ENCODE measurements at places on chromosomes 3 and 15.

DNA sequence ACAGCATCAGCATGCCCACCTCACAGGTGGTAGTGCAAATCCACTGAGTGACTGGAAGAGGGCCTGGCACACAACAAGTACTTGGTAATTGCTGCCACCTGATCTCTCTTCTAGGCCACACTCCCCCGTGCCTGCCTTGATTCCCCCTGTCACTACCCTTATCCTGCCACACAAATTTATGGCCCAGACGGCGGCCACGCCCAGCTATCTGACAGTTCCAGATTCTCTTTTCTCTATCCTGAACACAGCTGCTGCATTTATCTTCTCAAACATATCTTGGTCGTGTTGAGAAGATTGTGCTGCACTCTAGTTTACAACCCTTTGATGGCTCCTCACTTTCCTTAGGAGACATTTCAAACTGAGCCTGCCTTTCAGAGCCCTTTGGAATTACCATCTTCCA, 585.2 kb downstream of the NTRK3 start:
- no peak for DNase-seq

DNA sequence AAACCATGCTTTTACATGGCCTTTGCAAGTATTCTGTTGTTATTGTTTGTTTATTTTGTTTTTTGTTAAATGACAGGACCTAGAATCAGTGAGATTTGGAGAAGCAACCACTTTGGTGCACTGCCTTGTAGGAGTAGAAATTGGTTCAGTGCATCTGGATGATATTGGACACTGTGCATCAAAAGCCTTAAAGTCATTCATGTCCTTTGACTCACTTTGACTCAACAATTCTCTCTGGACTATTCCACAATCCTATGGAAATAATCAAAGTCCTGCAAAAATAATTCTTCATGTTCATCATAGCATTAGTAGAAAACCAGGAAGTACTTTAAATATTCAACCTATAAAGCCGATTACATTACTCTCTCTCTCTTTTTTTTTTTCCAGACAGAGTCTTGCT, 224.8 kb downstream of the ABHD5 start:
- no peak for DNase-seq

- no peak for DNase-seq
Measured at GRCh38 chr3:73530022-73530396, 94.7 kb downstream of the PDZRN3 start.

DNA sequence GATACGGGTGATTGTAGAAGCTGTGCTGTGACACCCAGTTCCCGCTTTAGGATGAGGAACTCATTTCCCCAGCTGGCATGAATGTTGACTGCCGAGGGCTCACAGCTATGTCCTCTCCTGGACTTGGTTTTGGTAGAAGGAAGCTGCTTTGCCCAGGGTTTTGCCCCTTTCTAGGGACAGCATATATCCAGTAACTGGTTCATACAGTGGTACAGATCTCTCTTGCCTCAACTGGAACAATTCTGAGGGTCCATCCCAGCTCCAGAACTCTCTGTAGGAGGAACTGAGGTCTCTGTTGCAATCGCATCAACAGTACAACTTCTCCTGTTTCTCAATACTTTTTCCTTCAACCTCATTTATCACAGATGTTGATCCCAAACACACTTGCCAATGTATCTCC, 54.5 kb upstream of the FNDC3B start:
- no peak for DNase-seq

DNA sequence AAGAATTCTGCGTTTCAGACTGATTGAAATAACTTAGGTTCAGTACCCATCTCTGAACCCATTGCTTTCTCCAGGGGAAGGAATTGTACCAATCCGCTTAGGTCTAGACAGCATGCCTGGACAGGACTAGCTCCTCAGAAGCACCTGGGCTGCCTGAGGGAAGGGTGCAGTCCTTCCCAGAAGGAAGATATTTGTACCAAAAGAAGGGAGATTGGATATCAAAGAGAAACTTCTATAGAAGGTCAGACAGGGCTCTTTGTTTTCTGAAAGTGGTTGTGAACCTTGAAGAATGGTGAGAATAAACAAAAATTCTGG, 133.8 kb upstream of the LRTM1 start:
- DNase-seq = no peak

DNA sequence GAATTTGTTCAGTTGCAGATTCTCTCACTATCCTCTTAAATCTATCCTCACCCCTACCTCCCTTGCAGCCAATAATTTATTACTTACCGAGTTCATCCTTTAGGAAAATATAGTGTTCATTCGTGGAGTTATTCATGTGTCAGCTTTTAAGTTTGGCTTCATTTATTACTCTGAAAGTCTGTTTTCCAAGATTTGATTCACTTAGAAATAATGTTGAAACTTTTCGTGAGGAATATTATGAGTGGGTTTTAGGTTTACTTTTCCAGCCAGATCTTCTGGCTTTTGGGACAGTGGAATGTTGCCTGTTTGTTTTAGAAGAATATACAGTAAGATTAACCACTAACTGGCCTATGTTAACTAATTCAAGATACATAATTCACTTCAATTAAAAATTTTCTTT, 161.0 kb upstream of the CGNL1 start:
- DNase-seq = no peak

- DNase-seq = no peak
Measured at GRCh38 chr3:58334013-58334321, 1.3 kb downstream of the PXK start.

DNA sequence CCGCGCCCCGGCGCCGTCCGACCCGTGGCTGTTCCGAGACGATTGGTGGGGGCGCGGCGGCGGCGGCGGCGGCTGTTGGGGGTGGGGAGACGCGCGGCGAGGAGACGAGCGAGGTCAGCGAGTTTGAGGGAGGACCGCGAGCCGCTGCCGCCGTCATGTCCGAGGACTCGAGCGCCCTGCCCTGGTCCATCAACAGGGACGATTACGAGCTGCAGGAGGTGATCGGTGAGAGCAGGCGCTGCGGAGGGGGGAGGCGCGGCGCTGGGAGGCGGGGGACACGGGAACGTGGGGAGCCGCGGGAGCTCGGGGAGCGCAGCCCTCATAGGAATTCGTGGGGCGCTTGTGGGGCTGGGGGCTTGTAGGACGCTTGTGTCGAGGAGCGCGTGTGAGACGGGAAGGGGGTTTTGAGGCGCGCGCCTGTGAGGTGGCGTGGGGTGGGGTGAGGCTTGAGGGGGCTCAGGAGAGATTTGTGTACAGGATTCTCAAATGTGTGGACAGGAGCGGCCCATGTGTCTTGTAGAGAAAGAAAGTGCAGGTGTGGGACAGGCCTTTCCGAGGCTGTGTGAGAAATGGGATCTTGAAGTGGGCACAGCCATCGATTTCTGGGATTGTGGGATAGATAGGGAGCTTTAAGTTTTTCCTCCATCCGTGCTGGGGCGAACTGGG, 518 bp downstream of the OXSR1 start:
- no peak for DNase-seq

DNA sequence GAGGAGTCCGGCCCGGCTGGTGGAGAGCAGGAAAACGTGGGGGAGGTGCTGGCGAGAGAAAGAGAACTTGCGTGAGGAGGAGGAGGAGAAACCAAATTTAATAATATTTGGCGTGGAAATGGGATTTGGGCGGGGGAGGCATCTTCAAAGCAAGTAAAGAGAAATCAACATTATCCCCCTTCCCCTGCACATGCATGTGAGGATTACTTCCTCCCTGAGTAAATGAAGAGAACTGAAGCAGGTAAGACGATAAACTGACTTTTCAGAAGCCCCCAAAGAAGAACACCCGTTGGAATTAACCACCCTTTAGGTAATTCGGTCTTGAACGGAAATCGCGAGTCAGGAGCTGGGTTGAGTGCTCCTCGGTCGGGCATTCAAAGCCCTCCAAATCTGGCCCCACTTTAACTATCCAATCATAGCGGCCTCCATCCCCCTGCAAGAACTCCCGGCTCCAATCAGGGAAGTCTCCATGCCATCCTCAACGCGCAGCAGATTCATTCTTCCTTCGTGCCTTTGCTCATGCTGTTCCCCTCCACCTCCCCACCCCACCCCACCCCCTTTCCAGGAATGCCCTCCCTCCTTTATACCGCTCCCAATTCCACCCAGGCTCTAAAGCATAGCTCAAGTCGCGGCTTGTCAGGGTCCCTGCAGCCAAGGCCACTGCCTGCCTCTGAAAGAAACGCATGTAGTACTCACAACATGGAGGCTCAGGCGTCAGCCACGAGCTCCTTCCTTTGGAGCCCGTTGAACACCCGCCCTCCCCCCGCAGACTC, 545 bp upstream of the RFX7 start:
- peak; percentile 71 for DNase-seq

DNA sequence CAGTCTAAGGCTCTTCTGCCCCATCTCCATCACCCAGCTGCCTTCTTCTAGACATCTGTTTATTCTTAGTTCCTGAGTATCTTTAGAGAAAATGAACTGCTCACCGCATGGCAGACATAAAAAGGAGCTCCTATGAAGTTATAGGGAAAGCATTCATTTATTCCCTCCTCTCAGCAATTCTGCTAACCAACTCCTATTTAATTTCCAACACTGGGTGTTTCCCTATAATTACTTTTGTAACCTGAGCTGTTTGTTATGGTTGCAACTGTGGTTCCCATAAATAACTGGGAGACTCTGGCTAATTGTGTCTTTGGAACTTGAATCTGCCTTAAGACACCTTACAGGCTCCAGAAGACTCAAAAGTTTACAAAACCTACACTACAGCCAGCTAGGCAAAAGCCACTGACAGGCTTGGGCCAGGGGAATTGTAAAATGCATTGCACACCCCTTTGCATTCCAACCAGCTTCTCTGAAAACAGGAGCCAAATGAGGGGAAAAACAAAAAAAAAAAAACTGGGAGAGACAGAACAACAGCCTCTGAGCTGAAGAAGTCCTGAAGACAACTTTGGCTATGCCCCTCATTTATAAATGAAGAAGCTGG, 231.5 kb upstream of the FEZF2 start:
- no peak for DNase-seq

DNA sequence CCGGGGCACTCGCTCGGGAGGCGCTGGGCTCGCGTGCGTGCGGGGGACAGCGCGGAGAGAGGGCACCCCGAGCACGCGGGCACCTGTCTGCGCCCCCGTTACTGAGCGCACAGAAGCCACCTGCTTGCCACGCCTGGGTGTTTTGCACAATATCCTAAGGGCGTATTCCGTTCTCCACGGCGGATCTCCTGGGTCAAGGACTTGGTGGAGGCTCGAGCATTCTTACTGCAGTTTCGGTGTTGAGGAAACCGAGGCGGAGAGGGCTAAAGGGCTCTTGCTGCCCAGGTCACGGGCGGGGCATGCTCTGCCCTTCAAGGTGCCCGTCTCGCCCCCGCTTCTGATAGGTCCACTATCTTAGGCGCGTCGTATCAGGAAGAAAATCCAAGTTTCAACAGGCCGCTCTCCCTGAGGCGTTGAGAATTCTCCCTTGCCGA, 526 bp downstream of the GPD1L start:
- DNase-seq = no peak

GRCh38 chr3:156145866-156146265, 25.5 kb downstream of the KCNAB1 start:
- DNase-seq = no peak

GRCh38 chr15:60072826-60073465, 68.8 kb downstream of the FOXB1 start:
- no peak for DNase-seq

GRCh38 chr3:123194552-123194951, 7.2 kb upstream of the SEC22A start:
- no peak for DNase-seq

GRCh38 chr3:163547014-163547685, 1531.1 kb downstream of the SI start:
- DNase-seq = no peak

- DNase-seq = no peak
Measured at GRCh38 chr3:171804618-171805389, 5.5 kb downstream of the PLD1 start.

DNA sequence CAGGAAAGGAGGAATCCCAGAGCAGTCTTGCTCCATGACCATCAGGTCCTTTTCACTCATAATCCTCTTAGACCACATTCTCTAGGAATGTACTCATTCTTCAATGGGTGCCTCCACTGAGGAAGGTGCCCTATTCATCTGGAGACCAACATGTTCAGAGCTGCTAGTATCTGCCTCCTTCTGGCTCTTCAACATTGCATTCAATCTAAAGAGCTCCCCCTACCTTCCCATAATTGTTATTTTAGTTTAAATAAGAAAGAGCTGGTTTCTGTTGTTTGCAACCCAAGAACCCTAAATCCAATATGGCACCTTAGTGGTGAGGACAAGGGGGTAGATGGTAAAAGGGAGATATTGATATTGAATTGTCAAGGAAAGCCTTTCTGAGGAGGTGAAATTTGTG, 67.6 kb downstream of the SCN11A start:
- DNase-seq = no peak

DNA sequence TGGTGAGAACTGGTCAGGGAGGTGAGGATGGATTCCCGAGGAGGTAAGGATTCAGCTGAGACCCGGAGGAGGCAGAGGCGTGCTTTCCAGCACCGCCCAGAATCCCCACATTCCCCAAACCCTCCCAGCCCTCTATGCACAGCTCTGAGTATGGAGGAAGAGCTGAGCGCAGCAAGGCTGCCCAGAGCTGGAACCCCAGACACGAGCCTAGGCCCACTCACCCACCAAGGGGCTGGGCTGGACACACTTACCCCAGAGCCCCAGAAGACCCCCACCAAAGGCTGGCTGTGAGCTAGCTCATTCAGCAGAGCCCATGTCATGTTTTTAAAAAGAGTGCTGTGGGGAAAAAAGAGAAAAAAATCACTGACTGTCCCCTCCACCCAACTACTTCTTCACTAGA, 271.5 kb downstream of the XXYLT1 start:
- no peak for DNase-seq

GRCh38 chr3:72698154-72698917, 149.9 kb downstream of the SHQ1 start:
- no peak for DNase-seq

GRCh38 chr15:84608707-84609284, 8.0 kb downstream of the ZSCAN2 start:
- no peak for DNase-seq

- no peak for DNase-seq
Measured at GRCh38 chr15:67051088-67052045, 14.0 kb upstream of the SMAD3 start.

DNA sequence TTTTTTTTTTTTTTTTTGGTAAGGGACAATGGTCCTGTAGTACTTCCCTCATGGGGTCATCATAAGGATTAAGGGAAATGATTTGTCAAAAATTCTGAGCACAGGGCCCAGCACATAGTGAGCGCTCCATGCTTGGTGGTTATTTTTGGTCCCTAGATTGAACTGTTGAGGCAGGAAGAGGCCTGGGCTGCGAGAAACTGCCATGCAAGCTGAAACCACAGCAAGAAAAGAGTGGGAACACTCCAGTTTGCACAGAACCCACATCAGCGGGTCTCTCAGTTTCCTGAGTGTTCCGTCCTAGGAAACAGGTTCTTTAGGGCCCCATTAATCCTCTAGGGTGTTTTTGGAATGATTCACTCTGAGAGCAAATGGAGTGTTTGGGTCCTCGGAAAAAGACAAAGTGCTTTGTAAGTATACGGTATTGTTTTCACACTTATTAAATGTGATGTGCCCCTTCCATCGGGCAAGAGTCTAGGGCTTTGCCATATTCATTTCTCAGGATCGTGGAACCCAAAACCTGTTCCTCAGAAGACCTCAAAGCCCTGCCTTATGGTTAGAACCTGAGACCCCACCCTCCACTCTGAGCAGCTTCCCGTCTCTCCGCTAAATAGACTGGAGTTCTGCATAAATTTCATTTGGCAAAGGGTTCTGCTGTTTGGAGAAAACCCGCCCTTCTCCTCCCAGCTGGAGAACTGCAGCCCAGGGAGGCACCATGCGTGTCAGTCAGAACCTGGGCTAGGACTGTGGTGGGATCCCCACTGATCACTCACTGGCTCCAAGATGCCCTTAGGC, 60.4 kb downstream of the SPSB4 start:
- DNase-seq = no peak

Data from nucleus accumbens (tissue), 56 donors.